NCI-H1694 (cell line): ENCODE measurements at places on chromosomes 16 and 17.

DNA sequence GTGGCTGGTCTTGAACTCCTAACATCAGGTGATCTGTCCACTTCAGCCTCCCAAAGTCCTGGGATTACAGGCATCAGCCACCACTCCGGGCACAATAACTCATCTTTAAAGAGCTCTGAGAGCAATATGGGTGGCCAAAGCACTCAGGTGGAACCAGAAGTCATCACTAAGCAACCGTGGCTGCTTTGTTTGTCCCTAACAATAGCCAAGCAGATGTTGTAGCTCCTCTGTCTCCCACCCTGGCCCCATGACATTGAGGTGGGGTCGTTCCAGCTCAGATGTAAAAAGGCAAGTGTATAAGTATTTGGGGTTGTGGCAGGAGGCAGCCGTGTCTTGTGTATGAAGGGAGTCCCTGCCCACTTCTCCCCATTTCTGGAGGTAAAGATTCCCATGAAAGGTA, 3.7 kb upstream of the SCIMP start:
- DNase-seq, result no peak

DNA sequence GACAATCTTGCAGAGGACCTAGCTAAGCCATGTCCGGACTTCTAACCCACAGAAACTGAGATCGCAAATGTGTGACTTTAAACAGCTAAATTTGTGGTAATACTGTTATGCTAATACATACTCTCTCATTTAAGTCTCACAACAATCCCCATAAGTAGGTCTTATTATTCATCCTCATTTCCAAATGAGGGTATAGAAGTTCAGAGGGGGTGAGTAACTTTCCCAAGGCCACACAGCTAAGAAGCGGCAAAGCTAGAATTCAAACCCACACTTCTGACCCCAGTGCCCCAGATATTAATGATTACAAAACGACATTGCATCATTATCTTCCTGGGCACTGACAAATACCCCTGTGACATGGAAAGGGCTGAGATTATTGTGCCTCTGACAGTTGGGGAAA, 81.4 kb downstream of the CNGB1 start:
- no peak for DNase-seq

- no peak for DNase-seq
Measured at GRCh38 chr17:75073618-75074047, 14.1 kb upstream of the SLC16A5 start.

DNA sequence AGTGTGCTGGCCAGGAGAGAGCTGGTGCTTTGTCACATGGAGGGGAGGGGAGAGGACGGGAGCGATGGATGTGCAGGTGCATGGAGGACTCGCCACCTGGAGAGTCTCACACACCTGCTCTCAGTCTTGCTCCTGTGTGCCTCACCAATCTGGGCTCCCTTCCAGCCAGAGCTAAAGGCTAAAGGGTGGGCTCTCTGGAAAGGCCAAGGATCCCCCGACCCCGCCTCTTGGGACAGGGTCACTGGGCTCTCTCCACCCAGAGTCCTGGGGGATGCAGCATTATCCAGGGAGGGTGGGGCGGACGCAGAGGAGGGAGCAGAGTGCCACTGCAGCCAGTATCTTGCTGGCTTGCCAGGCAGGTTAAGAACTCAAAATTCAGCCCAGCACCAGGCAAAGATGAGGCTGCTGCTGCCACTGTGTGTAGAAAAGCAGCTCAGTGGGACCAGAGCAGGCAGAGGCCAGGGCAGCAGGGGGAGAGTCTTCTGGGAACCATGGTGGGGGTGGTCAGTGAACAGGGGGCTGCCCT, 5.4 kb upstream of the STAT5B start:
- no peak for DNase-seq

DNA sequence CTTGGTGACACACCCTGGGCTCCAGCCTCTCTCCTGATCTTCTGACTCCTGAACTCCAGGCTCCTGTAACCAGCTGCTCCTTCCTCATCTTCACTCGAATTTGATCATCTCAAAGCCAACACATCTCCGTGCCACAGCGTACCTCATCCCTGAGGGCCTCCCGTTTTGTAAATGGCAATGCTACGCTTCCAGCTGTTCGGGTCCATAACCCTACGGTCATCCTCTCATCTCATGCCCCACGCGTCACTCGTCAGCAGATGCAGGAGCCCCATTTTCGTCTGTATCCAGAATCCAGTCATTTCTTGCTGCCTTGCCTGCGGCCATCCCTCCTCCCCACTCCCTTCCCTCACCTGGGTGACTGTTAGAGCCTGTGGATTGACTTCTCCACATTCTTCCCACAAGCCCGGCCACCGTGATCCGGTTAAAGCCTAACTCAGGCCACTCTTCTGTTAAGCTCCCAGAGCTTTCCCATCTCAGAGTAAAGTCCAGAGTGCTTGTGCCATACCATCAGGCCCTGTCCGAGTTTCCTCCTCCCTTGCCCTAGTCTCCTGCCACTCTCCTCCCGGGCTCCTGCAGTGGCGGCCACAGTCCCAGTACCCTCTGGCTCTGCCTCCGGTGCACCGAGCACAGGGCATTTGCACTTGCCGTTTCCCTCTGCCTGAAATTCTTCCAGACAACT, 20.3 kb upstream of the AKTIP start:
- DNase-seq, result no peak

GRCh38 chr17:74117087-74117698, 86.3 kb upstream of the RPL38 start:
- DNase-seq, result no peak

DNA sequence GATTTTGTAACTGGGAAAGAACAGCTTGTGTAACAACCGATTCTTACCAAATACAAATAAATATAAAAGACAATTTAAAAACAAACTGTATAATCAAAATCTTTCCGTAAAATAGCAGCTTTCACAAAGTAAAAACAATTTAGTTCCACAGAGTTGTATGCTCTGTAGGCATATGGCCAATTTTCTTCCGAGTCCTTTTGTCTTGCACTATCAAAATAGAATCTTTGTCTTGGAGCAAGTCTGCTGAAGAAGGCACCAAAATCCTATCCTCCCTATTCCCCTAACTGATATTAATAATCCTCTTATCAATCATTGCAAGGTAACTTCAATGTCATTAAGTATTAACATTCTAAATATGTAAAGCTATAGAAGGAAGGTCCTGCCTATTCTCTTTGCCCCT, 7.6 kb downstream of the THUMPD1 start:
- DNase-seq, result no peak

DNA sequence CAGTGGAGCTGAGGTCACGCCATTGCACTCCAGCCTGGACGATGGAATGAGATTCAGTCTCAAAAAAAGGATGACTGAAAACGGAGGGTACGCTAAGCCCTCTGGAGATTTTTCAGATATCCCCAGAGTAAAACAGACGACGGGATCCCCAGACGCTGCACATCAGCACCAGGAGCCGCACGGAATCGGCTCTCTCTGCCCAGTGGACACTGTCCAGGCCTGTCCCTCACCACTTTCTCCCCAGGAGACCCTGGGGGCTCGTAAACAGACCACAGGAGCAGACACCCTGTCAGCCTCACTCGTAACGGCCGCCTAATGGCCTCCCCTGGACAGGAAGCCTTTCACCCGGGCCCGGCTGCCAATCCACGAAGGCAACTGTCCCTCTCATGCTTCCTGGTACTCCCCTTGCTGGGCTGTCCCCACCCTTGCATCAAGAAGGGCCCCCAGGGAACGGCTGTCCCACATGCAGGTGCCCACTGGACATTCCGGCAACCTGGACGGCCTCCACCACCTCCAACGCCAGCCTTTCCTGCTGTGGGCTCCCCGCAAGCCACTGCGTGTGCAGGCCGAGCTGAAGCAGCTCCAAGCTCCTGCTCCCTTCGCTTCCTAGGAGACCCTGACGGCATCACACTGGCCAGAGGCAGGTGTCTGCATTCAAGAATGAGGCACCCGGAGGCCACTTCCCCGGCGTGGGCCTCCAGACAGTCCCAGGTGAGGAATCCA, 74.3 kb downstream of the TIMM22 start:
- DNase-seq, result no peak

GRCh38 chr17:63786971-63787711, 13.2 kb downstream of the DDX42 start:
- DNase-seq, result no peak

DNA sequence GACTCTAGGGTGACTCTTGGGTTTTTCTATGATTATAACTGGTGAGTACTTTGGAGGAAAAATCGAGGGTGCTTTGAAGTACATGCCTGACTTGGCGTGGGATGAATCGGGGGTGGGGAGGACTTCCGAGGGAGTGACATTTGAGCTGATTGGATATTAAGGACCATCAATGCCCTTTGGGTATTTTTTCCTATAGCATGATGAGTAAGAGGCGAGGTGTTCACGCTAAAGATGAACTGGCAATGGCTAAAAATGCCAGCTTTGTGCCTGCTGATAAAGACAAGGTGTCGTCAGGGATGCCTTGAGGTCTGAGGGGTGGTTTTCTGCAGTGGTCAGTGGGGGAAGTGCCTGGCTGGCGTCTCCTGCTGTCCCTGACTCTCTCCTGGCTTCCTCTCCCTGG, 25.3 kb downstream of the USP43 start:
- DNase-seq, result no peak

GRCh38 chr16:84477661-84478060, 26.8 kb downstream of the MEAK7 start:
- DNase-seq, result no peak

- no peak for DNase-seq
Measured at GRCh38 chr16:57852189-57852588, 49.9 kb upstream of the KIFC3 start.

- DNase-seq, result no peak
Measured at GRCh38 chr17:30921544-30922196, at the start of gene ADAP2. Gene ADAP2 (plus strand): TSS chr17:30921945. CDS start chr17:30922015, 70 bp downstream.

GRCh38 chr16:51119973-51120729, 30.9 kb downstream of the SALL1 start:
- no peak for DNase-seq

DNA sequence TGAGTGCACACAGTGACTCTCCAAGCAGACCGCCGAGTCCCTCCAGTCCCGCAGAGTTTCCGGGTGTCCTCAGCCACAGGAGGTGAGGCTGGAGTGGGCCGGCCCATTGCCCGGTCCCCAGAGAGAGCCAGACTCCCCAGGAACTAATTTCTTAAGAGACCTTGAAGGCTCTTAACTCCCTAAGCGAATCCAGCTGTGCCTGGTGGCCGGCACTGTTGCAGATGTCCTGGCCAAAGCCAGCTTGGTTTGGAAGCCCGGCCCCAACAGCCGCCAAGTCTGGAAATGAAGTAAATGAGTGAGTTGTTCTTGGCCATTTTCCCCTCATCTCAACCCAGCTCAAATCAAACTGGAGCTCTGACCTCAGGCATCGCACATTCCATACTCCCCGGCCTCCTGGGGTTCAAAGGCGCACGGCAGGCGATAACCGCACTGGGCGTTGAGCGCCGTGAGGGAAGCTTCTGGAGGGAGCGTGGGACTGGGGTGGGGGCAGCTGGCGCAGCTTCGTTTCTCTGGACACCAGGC, 42.0 kb downstream of the CMIP start:
- no peak for DNase-seq

DNA sequence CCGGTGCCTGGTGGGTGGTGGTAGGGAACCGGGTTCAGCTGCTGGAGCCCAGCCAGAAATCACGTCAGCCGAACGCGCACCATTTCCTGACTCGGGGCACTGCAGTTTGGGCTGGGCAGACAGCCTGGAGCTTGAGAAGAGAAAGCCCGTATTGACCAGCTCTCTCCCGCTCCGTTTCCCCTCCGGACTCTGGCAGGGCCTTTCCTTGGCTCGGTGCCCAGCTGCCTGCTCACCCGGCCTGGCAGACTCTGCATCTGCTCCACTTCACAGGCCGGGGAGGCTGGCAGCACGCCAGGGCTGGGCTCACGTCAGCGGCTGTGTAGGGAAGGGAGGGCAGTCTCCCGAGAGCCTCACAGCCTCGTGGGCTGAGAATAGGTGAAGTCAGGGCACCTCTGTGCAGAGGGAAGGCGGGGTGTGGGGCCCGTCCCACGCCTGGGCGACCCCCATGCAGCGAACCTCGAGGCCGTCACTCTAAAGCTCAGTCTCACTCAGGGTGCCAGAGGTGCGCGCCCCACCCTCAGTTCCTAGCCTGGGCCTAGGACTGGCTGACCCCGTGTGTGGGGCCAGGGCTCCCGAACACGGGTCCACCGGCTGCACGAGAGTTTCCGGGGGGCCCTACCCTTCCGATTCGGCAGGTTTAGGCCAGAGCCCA, 59.1 kb downstream of the OR1D5 start:
- peak; percentile 76 for DNase-seq

- no peak for DNase-seq
Measured at GRCh38 chr17:36072431-36073121, 8.5 kb downstream of the CCL18 start.

GRCh38 chr17:38892083-38892482, 22.2 kb downstream of the LASP1 start:
- DNase-seq, result no peak

DNA sequence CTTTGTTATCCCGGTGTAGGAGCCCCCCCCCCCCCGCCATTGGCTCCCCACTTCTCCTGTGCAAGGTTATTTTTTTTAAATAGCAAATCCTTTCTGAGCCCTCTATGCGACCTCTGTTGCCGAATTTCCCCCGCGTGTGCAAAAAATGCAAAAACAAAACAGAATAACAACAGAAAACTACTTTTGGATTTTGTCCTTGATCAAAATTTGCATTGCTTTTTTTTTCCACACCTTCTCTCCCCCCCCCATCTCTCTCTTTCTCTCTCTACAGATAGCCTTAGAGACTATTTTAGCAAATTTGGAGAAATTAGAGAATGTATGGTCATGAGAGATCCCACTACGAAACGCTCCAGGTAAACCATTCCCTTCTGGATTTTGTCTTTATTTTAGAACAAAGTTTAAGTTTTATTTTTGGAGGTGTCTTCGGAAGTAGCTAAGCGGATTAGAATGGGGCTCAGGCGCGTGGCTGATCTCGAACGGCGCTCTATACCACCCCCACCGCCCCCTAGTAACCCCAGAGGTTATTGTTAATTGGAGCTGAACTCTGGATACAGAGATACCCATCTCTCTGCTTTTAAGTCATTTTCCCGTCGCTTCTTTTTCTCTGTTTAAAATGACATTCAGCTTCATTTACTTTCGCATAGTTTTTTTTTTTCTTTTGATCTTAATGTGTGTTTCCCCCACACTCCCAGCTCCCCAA, 1.0 kb downstream of the MSI2 start:
- peak; percentile 27 for DNase-seq

GRCh38 chr16:87791295-87792204, 25.8 kb upstream of the KLHDC4 start:
- DNase-seq, result no peak

GRCh38 chr16:54347961-54348360, 61.4 kb upstream of the IRX3 start:
- DNase-seq, result no peak

DNA sequence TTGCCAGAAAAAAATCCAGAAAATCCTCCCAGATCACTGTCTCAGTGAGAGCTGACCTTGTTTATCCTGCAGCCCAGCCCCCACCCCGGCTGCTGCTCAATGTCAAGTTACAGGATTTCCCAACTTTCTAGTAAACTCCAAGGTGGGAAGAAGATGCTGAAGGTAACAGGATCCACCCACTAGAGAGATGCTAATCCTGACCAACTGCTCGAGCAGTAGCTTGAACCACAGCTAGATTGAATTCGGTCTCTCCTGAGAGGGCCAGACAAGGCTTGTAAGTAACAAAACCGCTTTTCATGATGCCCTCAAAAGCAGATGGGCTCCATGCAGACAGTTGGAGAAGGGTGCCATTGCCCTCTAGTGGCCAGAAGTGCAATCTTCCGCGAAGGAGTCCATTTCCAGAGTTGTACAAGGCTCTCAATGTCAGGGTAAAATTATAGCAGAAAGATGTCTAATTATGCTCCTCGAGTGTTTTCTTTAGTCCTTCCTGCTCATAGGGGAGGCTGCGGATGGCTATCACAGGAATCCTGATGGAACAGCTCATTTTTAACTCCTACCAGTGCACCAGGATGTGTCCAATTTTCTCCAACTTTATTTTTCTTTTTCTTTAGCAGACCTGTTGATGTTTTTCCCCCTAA, 3.9 kb downstream of the CDH11 start:
- peak; percentile 67 for DNase-seq
